ENCODE measurements at places on chromosomes 7 and 10.
A peak's percentile ranks its signal among the peaks of the same experiment; 100 is the strongest.

GRCh38 chr7:32957326-32958045, at the start of gene FKBP9:
Gene FKBP9, plus strand, starts transcription at chr7:32957440. Its CDS starts 134 bp downstream, at chr7:32957574.
- DNase-seq, result peak; percentile 75

- DNase-seq, result no peak
Measured at GRCh38 chr7:16268821-16269768, 152.2 kb downstream of the CRPPA start.

DNA sequence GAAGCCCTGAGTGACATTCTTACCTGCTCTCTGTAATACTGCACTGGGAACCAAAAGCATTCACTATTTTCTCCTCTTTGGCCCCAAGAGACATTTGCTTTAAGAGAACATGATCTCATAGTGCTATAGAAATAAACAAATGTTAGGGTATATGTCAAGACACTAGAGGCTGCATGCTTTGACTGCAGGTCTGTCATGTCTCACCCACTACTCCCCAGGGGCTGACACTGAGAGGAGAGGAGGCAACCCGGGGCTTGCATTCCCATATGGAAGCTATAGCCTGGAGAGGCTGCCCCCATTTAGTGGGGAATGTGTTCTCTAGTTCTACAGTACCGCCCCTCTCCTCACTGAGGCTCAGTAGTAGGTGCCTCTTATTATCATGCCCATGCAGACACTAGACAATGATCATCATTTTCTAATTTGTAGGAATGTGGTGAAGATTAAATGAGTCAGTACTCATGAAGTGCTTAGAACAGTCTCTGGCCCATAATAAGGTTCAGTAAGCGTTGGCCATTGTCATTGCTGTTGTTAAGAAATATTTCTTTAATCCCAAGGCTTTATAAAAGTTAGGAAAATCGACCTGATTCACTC, 4.9 kb upstream of the SLF2 start:
- no peak for DNase-seq

- no peak for DNase-seq
Measured at GRCh38 chr7:105786520-105787470, 89.6 kb downstream of the ATXN7L1 start.

DNA sequence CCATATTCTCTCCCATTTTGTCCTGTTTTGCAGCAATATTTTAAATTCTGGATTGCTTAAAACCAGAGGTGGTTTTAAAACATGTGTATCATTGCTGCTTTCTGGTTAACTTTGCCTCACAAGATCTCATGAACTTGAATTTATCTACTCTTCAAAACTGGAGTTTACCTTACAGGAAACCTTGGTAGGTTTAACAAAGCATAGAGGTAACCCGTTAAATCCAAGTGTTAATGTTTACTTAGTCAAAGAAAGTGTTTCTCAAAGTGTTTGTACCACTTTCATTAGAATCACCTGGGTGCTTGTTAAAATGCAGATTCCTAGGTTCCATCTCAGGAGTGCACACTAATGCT, 44.0 kb upstream of the VDAC2 start:
- DNase-seq, result no peak

DNA sequence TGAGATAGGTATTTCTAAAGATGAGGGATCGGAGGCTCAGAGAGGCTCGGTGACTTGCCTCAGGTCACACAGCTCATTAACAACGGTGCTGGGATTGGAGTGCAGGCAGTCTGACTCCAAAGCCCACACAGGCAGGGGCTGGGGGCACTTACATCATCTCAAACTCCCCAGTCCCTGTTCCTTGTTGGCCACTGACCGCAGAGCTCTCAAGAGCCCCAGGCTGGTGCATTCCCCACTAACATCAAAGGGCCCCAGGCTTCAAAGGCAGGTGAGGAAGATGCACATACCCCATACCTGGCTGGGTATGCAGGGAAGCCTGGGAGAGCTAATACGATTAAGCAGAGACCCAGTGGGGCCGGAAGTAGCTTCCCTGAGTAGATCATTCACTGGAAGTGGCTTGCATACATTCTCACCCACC, 13.7 kb upstream of the NODAL start:
- no peak for DNase-seq

- no peak for DNase-seq
Measured at GRCh38 chr7:151818674-151819519, 58.0 kb downstream of the PRKAG2 start.

GRCh38 chr10:124032087-124032935, 61.1 kb downstream of the CHST15 start:
- DNase-seq, result no peak

GRCh38 chr7:70092314-70093204, 494.3 kb downstream of the AUTS2 start:
- peak; percentile 5 for DNase-seq

GRCh38 chr7:151393031-151393977, 16.5 kb downstream of the WDR86 start:
- no peak for DNase-seq

DNA sequence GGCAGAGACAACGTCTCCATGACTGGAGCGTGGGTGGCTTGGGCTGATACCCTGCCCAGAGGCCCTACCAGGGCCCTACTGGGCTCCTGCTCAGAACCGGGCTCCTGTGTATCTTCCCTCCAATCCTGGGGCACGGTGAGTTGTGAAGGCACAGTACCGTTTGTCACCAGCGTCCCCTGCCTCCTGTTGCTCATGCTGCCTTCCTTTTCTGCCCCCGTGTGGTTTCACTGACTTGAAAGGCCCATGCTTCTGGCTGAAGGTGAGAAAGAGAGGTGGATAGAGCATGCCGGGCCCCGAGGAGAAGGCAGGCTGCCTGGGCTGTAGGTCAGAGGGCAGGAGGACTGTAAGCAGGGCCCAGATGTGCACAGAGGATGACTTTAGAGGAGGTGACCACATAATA, 9.1 kb upstream of the DMBT1 start:
- peak; percentile 32 for DNase-seq

DNA sequence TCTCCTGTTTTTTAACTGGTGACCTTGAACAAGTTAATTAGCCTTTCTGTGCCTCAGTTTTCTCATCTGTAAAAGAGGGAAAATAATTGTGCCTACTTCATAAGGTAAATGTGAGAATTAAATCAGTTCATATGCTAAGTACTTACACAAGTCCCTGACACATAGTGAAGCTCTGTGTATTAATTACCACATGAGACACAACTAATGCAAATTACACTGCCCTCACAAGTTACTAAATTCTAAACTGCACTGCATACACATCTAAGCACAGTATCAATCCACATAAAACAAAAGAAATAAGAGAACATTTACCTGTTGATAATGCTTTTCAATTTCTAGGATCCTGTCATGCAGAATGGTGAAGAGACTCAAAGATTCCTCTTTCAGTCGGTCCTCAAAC, 22.5 kb downstream of the C10orf67 start:
- no peak for DNase-seq

- no peak for DNase-seq
Measured at GRCh38 chr10:43322331-43322730, 49.1 kb upstream of the FXYD4 start.

DNA sequence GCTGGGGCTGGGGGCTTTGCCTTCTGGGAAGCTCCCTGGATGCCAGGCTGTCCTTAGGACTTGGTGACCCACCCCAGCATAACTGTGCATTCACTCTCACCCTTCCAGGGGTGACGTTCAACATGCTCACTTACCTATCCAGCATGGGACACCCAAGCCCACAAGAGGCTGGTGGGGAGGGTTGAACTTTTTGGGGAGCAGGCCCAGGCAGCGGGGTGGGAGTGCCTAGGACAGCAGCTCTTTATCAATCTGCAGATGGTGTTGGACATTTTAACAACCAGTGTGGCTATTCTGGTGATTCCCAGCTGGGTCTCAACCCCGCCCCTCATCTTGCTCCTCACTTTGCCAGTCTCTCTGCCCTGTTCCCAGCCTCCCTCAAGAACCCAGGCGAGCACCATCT, 86.4 kb downstream of the CDH23 start:
- no peak for DNase-seq

- DNase-seq, result no peak
Measured at GRCh38 chr7:42694894-42695507, 216.9 kb downstream of the C7orf25 start.

DNA sequence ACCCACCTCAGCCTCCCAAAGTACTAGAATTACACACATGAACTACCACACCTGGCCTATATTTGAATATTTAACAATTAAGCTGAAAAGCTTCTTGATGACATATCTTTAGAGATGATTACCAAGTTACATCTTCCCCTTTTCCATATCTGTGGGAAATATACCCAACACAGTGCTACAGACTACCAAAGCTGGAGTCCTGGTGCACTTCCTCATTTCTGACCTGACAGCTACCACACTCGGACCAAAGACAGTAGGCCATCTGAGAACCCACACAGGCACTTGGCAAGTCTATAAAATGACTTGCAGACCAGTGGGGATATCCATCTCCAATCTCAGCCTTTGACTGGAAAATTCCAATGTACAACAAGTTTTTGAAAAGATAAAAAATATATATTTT, 270.4 kb upstream of the KLF14 start:
- no peak for DNase-seq

DNA sequence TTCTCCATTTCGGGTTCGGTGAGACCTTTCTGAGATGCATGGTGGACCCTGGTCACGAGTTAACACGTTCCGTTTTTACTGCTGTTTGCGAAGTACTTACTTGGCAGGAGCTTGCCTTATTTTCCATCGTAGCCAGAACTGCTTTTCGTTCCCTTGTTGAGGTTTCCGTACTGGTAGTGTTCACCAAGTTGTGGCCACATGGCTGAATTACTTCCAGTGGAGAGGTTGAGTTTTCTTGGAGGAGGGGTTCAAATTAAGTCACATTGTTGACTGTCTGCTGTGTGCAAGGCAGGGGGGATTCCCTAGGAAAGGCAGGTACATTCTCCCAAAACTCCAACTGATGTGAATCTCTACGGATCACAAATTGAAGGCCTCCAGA, 4.0 kb downstream of the MXI1 start:
- no peak for DNase-seq

- DNase-seq, result no peak
Measured at GRCh38 chr7:128365432-128365831, 3.9 kb upstream of the PRRT4 start.

GRCh38 chr7:26179826-26180497, 20.6 kb downstream of the HNRNPA2B1 start:
- DNase-seq, result no peak

DNA sequence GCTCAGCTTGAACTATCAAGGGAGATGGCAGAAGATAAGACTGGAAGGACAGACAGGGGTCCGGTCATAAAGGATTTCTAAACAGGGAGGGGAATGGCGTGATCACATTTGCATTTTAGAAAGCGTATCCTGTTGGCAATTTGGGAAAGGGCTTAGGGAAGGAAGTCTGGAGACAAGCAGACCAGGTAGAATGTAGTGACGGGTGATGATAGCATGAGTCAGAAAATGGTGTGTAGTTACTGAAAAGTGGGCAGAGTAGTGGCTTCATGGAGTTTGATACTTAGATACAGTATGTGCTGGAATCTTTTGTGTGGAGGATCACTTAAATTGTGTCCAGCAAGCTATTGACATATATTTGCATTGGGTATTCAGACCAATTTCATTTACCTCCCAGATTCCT, 61.2 kb downstream of the LRGUK start:
- no peak for DNase-seq

GRCh38 chr7:28413011-28413410, 693 bp downstream of the CREB5 start:
- no peak for DNase-seq

GRCh38 chr10:72695496-72695895, 3.6 kb downstream of the MCU start:
- DNase-seq, result no peak

DNA sequence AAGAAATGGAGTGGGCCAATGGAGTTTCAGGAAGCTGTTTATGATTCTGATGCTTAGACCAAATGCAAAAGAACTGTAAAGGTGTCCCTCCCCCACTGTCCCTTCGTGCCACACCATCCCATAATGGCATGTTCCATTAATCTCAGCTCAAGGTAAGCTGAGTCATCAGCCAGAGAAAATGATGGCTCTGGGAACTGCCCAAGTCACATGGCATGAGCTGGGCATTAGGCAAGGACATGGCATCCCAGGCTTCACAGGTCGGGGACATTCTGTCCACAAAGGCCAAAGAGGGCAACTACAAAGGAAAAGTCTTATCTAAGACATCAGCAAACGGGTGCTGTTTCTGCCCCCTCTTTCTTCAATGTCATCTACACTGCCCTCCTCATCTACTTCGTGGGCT, 44.9 kb downstream of the DLG5 start:
- no peak for DNase-seq

DNA sequence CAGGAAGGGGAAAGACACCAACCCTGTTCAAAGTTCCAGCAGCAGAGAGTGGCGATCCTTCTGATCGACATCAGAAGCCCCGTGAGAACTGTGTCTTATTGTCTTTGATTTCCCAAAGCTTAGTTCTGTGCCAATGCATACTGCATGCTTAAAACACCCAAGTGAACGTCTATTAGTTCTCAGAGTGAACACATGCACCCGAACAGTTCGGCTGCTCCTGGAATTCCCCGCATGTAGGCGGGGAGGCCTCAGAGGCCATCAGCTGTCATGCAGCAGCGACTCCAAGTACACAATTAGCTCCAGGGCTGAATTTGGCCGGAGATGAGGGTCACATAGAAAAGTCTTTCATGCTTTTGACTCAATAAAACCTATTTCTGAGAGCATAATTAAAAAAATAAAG, 276.9 kb downstream of the ZMYND11 start:
- DNase-seq, result no peak

DNA sequence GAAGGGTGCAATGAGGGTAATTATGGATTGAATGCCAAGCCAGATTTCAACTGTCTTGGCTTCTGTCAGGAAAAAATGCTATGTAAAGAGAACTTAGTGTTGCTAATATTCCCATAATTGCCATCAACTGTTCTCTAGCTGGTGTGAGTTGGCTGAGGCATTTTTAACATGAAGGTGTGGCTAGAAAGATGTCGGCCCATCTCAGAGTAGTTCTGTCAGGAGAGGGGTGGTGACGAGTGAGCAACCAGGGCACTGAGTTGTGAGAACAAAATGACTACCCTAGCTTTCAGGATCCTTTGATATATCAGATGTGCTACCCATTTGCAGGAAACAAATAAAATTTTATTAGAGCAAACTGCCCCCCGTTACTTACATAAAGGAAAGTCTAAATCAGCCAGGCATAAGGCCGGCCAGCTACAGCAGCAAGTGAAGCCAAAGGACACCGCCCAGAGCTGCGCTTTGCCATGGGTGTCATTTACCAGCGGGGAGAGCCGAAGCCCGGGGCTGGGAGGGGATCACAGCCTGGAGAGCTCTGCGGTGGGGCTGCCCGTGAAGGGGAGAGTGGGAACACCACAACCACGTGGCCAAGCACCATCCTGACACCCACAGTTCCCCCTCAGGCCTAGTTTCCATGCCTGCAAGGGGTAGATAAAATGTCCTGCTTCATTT, 141.4 kb downstream of the ICA1 start:
- no peak for DNase-seq

- DNase-seq, result no peak
Measured at GRCh38 chr7:138066954-138067394, 9.3 kb upstream of the AKR1D1 start.

GRCh38 chr10:123303581-123304337, 149.6 kb downstream of the BUB3 start:
- no peak for DNase-seq

- no peak for DNase-seq
Measured at GRCh38 chr7:96161897-96162296, 160.0 kb downstream of the SLC25A13 start.

- no peak for DNase-seq
Measured at GRCh38 chr10:4813023-4813422, 13.0 kb upstream of the AKR1E2 start.
